ENCODE measurements at places on chromosomes 3 and 15.

- no peak for DNase-seq
These were observed 31.3 kb upstream of the SACM1L start for GRCh38 chr3:45657853-45658252.

DNA sequence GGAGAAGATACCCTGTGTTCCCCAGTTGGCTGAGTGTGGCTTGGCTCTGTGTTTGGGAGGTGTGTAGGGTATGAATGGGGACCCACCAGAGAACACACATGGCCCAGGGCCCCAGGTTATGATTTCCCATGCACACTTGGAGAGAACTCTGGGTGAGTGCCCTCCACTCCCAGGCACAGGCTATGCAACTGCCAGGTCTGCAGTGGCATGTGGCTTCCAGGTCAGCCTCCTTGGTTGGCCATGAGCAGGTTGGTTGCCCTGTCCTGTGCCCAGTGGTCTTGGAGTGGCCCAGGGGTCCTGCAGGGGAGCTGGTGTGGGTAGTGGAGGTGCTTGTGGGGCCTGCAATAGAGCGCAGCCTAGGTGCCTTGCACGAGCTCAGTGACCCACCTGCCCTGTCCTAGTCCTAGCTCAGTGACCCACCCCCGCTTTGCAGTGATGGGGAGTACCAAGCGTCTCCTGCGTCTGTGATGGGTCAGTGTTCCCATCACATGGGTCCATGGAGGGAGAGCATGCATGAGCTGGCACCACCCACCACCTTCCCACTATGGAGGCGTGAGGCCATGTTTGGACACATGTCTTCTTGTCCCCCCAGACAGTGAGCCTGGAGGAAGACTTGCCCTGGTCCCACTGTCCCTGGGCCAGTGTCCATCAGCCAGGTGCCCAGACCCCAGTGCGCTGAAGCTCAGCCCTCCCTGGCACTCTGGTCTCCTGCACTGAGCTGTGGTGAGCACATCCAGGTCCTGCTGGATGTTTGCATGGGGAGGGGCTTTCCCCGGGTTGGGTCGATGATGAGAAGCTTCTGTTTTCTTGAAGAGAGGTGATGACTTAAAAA lies 217.3 kb downstream of the SNRPN start:
- DNase-seq = no peak

GRCh38 chr3:127027811-127028548 lies 45.1 kb downstream of the PLXNA1 start:
- no peak for DNase-seq

- DNase-seq = no peak
These were observed 210.3 kb upstream of the CNTN6 start for GRCh38 chr3:882533-882932.
